ENCODE measurements at places on chromosomes 5 and 9. TPM values are rescaled to one million over a fixed set of nuclear protein-coding genes. Genes with fewer than 3 reads are reported as not detected.

CPEB4 gene
- 29.0 TPM for total RNA-seq

- no peak for ATAC-seq
Measured at GRCh38 chr5:156076912-156077311, 250.1 kb upstream of the SGCD start.

SLC1A3 gene
- total RNA-seq = 23.8 TPM

DNA sequence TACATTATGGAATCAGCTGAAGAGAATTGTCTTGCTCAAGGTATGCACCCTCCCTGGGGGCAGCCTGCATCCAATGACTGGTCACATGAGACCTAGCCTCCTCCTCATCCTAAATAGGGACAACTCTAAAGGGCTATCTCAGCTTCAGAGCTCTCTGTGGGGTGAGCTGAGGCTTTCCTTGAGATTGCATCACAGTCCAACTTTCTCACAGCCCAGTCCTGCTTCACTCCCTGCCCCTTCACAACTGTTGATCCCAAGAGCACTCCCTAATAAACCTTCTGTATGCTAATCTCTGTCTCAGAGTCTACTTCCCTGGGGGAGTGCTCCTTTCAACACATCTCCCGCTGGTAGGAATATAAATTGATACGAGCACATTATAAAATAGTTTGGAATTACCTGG lies 44.1 kb upstream of the ERBIN start:
- no peak for ATAC-seq

Measured in motor neuron (in vitro differentiated cells).